ENCODE measurements at places on chromosomes 4 and X. TPM values are rescaled to one million over a fixed set of nuclear protein-coding genes. Genes with fewer than 3 reads are reported as not detected.

- no peak for DNase-seq
Measured at GRCh38 chr4:154205471-154205870, 286.1 kb downstream of the DCHS2 start.

Gene FGFBP2
- not detected for total RNA-seq

Gene PSAPL1
- not detected for total RNA-seq

DNA sequence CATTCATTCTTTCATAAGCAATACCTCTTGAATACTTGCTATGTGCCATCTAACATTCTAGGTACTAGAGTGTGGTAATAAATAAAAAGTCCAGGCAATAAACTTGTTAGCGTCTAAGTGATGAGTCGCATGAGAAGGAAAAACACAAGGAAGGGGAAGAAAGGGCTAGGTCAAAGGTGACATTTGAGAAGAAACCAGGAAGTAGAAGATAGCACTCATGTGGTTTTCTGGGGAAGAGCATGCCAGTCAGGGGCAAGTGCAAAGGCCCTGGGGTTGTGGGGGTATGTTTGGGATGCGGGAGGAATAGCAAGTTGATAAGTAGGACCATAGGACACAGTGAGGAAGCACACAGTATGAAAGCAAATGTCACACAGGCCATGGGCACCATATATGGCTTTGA is 157.0 kb downstream of the TSPAN5 start:
- DNase-seq, result no peak

DNA sequence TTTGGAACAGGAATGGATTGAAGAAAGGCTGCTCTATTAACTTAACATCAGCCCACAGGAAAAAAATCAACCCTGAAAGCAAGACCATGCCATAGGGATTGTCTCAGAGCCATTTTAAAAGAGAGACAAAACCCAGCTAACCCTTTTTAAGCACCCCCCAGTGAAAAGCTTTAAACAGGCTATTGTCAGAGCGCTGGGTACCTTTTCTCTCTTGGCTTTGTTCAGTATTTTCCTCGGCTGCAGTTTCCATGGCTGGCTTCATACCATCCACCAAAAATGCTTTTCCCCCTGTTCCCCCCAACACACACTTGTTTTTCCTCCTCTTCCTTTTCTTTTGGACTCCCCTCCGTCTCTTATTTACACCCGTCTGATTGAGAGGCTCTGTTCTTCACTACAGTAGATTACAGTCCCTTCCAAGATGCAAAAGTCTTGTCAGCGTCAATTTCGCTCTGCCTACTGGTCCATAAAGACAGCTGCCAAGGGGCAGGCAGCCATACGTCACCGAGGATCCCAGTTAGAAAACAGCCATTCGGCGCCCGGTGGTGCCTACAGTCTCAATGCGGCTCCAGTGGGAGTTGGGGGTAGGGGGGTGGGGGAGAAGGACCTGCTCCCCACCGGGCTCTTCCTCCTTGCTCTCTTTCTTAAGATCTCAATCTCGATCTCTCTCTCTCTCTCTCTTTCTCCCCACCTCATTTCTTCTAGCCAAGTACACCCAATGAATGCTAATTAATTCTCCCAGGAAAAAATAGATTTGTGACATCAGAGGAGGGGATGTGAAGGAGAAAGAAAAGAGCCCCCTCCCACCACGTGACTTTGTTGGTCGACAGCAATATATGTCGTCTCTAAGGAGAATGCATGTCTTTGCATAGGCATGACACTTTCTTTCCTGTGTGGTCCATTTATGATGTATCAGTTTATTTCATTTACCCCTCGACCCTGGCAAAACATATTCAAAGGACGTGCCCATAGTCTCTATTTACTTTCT is at the start of gene GPM6B:
TSS of gene GPM6B (minus strand) at position 451 of the 985 bp plus-strand sequence. CDS start at position 262, 189 bp downstream.
- DNase-seq, result no peak

Gene SLC26A1
- 2.8 TPM for total RNA-seq

DNA sequence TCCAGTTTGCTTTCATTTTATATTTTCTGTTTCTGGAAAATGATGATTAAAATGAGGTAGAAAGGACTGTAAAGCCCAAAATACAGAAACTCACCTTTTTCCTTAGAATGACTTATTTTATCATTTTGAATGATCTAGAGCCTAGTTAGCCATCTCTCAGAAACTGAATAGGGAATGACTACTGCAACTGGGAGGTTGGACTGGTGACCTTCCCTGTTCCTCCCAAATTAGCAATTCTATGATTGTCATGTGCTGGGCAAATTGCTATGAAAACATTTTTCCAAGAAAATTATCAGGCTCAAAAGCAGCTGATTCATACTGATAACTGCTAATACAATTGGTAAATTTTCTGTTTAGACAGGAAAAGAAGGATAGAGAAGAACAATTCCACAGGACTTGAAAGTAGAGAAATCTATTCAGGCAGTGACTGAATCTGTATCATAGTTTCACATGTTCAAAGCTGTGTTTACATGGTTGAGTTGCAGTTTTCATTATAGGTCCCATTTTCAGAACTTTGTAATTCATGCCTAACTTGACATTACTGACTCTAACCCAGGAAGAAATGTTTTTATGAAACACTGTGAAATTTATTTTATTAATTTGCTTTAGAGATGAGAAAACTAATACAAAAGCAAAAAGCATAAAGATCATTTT is 43.4 kb upstream of the SEC24B start:
- no peak for DNase-seq

Gene MAB21L2
- 493 TPM for total RNA-seq

GRCh38 chrX:121122332-121122731 is 74.9 kb downstream of the GLUD2 start:
- no peak for DNase-seq

DNA sequence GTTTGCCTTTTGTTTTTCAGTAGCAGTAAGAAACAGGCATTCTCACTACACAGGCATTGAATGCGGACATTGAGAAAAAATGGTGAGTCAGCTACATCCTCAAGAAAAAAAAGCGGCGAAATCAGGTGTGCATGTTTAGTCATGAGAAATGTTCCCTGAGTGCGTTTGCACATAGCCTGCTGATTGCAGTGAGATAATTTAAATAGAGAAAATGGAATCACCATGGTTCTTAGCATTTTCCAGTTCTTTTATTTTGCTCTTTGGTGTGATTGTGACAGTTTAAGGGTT is 54.1 kb upstream of the CLDN34 start:
- no peak for DNase-seq

Gene FGFR3
- 79.1 TPM for total RNA-seq

GRCh38 chr4:160836431-160836830 is 1327.4 kb downstream of the FSTL5 start:
- no peak for DNase-seq

GRCh38 chr4:149972407-149972806 is 105.8 kb upstream of the DCLK2 start:
- DNase-seq, result no peak

GRCh38 chr4:92791871-92792440 is 488.2 kb downstream of the GRID2 start:
- DNase-seq, result no peak

DNA sequence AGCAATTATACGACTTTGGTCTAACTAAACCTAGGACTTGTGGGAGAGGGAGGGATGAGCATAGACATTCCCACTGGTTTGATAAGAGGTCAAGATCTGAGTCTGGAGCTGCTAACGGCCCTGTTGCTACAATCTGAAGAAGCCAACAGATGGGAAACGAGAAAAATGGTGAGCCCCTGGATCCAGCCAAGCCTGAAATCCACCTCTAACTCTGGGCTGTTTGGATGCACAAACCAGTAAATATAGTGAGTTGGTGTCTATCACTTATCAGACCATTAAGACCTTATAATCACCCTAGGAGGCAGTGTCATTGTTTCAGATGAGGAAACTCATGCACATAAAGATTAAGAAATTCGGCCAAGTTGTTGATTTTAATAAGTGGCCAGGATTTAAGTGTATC is 50.5 kb downstream of the ADGRA3 start:
- no peak for DNase-seq

DNA sequence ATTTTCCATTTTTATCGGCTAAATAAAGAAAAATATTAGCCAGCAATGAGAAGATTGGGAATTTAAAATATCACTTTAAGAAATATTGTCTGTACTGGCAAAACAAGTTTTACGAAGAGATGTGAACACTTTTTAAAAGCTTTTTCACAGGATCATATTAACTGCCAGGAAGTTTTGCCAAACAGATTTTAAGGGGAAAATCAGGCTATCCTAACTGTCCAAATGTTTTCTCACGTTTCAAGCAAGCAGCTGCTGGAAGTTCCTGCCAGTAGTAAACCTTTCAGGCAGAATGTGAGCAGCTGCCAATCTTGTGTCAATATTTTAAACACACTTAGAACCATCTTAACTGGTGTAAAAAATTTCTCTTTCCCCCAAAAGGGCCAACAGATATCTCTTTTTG is 101.1 kb downstream of the ADGRL3 start:
- DNase-seq, result no peak

DNA sequence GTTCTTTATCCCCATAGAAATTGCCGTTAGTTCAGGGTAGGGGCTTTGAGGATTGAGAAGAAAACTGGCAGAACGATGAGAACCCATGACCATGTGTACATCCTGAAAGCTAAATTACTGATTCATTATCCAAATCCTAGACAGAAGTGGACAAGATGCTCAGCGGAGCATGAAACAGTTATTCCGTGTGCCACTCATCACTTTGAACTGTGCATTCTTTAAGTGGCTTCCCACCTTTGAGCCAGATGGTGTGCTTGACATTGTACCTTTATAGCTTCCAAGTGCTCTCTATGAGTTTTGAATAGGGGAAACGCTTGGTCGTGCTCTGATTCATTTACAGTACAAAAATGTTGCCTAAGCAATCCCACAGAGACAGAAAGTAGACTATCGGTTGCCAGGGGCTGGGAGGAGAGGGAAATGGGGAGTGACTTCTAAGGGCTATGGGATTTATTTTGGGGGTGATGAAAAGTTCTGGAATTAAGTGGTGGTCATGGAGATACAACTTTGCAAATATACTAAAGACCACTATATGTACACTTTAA is 100.0 kb downstream of the DOCK11 start:
- no peak for DNase-seq

DNA sequence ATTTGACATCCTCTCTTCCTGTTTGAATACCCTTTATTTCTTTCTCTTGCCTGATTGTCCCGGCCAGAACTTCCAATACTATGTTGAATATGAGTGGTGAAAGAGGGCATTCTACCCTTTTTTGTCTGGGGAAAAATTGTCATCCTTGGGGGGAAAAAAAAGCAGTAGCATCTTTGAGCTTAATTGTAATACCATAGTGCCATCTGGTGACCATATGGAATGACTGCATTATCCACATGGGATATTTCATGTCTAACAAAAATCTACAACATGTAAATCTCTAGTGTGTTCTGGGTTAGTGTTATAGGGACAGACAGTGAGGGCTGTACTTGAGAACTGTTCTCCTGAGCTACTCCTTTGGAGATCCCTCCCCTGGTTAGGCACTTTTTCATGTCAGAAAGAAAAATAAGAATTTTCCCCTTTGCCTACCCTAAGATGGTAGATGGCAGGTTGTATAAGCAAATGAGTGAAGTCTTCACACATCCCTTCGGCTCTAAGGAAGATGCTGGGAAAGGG is 26.0 kb downstream of the CAPN6 start:
- no peak for DNase-seq

DNA sequence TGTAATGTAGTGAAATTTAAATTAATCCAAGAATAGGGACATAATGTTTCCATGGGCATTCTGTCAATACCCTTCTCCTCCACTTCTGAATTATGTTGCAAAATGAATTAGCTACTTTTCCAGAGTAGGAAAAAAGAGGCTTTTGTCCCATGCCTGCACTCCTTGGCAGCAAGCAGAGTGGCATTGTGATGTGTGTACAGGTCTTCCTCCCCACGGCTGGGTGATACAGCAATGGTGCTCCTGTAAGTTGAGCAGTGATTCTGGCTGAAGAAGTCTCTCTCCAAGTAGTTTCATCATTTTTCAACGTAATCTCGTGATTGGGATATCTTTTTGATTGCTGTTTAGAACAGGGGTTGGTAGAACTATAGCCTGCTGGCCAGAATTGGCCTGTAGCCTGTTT is 59.9 kb downstream of the KIT start:
- no peak for DNase-seq

DNA sequence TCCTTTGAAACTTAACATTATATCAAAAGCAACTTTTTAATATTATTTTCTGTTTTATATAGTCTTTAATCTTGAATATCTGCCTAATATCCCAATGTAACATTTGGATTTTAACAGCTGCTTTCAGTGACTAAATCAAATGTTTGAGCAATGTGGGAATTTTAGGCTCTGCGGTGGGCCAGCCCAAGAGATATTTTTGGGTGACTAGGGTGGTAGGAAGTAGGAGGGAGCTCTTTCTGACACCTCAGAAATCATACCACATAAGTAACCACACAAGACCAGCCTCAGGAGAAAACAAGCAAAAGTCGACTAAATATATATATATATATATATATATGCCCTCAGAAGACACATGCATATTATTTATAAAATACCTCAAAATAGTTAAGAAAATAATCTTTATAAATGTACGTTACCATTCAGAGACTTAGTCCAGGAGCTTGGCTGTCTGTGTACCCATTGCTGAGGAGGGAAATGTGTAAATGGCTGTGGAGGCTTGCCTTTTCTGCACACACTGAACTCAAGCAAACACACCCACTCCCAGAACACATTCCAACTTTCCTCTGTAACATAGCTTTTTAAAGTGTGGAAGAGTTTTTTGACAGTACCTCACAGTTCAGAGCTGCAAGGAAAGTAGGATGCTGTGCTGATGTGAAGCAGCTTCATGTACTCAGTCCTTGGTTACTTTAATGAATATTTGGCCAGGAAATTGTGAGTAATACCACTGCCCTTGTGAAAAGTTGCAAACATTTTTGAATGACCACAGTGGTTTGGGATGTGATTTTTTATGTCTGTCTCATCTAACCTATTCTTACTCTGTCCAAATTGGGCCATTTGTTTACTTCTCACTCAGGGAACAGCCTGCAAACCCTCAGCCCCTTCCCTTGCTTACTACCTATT is at the start of gene RTL3:
TSS of gene RTL3 (minus strand) at position 484 of the 900 bp plus-strand sequence. CDS start 908 bp downstream, outside the sequence.
- DNase-seq, result no peak

DNA sequence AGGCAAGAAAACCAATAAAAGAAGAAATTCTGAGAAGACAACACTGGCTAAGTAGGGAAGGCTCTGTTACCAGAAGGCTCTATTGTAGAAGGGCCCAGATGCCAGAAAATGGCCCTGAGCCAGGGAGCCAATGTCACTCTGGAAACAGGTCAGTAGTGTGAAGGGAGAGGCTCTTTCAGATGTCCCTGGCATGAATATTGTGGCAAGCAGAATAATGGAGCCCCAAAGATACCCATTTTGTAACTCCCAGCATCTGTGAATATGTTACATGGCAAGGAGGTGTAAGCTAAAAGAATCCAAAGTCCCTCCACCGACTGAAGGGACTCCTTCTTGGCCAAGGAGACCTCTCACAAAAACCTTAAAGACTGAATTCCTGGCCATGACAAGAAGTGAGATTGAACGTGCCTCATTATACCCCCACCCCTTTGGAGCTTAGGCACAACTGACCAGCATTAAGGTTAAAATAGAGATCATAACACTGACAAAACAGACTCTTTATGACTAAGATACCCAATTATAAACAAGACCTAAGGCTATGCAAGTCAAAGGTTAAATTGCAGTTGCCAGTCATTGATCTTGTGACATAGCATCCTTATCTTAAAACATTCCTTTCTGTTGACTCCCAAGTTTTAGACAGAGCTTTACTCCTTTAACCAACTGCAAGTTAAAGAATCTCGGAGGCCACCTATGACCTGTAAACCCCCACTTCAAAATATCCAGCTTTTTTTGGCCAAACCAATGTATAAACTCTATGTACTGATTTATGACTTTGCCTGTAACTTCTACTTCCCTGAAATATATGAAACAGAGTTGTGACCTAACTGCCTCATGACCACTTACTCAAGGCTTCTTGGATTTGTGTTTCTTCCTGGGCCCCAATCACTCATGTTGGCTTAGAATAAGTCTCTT is 42.2 kb upstream of the SMIM10 start:
- DNase-seq, result no peak

GRCh38 chrX:153635788-153636668 is 11.0 kb upstream of the DUSP9 start:
- DNase-seq, result no peak

Gene ARMCX2
- 35.2 TPM for total RNA-seq
